ENCODE measurements at places on chromosomes 7 and 10.

GRCh38 chr7:37028909-37029440, 304.7 kb upstream of the AOAH start:
- DNase-seq = no peak

GRCh38 chr10:51468424-51468823, 231.0 kb downstream of the CSTF2T start:
- DNase-seq = no peak

GRCh38 chr10:113199459-113199858, 249.4 kb downstream of the TCF7L2 start:
- no peak for DNase-seq

GRCh38 chr7:57769958-57770357, 320.0 kb downstream of the ZNF716 start:
- no peak for DNase-seq

GRCh38 chr10:86265236-86265894, 101.2 kb downstream of the GRID1 start:
- DNase-seq = no peak

DNA sequence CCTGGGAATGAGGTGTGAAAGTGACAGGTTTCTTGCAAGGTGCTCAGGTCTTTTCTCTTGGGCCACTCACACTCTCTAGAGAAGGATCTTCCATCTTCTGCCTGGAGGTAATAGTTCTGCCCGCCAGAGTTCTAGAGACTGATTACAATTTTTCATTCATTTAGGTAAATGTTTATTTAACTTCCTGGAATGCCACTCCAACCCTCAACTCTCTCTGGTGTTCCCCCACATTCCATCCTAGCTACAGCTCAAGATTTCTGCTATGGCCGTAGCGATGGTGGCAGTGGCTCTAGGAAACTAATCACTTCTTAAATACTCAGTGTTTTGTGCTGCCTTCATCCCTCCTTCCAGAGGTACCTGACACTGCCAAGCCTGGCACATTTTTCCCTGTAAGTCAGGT, 174.6 kb downstream of the WDR11 start:
- no peak for DNase-seq

DNA sequence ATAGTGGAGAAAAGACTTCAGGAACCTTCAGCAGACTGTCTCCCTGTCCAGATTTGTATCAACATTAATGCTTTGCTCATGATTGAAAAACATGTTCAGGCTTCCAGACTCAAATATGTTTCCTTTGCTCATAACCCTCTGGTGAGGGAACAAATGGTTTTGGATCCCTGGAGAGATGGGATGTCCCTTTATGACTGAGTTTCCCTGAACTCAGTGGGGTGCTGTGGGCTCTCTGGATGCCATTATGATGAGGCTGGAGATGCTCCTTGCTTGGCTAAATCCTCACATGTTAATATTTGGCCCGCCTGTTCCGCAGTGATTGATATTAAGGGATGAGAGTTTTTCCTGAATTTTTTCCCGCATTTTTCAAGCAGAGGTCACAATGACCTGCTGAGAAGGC, 749.4 kb downstream of the SUGCT start:
- DNase-seq = no peak

DNA sequence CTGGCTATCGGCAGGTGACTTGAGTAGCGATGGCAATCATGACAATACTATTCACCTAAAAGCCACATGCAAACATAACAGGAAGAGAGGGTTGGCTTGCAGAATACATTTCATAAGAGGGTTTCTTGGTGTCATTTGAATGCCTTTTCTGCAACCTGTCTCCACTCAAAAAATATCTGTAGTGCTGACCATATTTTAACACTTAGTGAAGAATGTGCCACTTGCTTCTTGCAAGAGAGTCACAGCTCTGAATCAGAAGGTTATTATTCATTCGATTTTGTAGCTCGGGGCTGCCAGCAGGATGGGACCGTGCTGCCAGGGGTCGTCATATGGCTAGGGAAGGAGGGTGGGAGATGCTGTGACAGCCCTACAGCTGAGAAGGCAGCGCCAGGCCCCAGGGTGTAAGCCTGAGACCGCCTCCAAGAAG, 152.0 kb upstream of the PITRM1 start:
- no peak for DNase-seq

DNA sequence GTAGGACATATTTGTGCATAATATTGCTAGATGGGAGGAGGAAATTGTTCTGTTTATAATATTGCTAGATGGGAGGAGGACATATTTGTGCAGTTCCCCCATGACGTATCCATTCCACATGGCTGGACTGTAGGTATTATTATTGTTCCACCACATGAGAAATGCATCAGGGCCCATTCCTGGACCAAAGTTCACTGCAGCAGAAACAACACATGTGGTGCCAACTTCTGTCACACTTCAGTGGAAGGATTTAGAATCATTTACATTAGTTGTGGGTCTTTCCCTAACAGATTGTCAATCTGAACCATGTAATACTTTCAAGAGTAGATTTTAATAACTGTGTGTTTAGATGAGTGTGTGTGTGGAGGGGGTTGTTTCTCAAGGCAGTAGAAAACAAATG, 32.7 kb upstream of the MACC1 start:
- no peak for DNase-seq

- DNase-seq = no peak
Observed at GRCh38 chr10:129681856-129682255, 214.8 kb downstream of the MGMT start.

DNA sequence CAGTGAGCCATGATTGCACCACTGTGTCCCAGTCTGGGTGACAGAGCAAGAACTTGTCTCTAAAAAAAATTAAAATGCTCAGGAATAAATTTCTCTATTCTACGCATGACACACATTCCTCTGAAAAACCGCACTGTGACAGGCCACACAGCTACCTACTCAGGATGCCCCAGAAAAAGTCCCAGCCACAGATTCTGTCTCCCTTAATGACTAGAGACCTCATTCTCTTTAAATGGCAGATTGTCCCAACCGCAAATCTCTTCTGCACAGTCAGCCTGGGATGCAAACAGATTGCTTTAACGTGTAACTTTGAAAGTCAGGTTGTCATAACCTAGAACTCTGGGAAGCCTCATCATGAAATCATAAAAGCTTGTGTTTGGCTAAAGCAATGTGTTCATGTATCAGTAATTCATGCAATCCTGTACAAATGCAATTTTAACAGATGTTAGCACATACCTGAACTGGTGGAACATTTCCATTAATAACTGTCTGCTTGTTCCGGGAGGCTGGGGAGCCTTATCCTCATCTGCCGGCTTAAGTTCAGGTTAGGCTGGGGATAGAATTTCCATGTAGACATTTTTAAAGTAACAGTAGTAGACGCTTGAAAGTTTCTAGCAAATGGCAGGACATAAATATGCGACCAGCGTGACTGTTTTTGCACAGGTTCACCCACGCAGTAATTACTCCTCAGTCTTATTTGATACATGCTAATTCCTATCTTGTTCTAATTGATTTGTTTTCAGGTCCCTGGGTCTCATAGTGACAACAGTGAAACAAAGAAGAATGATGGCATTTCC, 26.2 kb upstream of the MSRB2 start:
- no peak for DNase-seq

DNA sequence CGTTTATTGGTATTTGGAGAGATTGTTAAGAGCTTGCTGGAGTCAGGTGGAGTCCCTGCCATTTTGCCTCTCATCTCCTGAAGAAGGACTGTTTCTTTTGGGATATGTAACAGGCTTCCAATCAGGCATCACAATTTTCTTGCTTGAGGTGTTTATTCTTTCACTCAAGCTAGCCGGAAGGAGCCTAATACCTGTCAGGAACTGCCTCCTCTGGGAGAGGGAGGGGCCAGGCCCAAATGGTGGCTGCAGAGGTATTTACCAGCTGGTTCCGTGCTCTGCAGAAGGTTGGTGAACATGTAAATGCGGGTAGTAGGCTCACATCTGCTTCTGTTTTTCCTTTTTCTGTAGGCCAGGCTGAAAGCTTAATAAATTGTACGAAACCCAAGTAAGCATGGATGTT, 114.0 kb downstream of the TCF7L2 start:
- DNase-seq = no peak

- DNase-seq = no peak
Observed at GRCh38 chr7:144869082-144869481, 33.2 kb upstream of the TPK1 start.

DNA sequence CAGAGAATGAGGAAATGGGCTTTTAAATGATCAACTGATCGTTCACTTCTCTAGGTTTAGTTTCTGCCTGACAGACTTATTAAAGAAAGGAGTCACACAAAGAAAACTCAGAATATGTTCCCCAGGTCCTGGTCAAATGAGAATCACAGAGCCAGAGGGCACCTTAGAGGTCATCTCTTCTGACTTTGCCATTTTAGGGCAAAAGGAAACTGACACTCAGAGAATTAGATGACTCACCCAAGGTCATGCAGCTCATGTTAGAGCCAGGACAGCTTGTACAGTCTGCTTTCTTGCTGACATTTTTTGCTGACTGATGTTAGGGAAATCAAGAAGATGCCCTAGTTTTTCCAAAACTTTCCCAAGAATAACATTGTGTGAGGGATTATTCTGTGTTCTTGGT, 312.7 kb upstream of the SP8 start:
- DNase-seq = no peak

DNA sequence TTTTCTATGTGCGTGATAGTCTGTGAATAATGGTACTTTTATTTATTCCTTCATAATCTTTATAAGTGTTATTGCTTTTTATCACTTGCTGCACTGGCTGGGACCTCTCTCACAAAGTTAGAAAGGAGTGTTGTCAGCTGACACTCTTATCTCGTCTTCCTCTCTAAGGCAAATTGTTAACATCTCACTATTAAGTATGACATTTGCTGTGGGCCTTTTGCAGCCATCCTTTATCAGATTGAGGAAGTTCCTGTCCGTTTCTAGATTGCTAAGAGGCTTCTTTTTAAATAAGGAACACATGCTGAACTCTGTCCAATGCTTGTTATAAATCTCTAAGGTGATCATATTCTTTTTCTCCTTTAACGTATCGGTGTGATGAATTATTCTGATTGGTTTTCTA, 27.4 kb upstream of the DIP2C start:
- no peak for DNase-seq

GRCh38 chr10:16737420-16737819, 79.8 kb downstream of the RSU1 start:
- DNase-seq = no peak

GRCh38 chr10:93965911-93966310, 27.8 kb upstream of the PLCE1 start:
- no peak for DNase-seq

GRCh38 chr10:80464557-80465450, 10.7 kb downstream of the TSPAN14 start:
- no peak for DNase-seq

DNA sequence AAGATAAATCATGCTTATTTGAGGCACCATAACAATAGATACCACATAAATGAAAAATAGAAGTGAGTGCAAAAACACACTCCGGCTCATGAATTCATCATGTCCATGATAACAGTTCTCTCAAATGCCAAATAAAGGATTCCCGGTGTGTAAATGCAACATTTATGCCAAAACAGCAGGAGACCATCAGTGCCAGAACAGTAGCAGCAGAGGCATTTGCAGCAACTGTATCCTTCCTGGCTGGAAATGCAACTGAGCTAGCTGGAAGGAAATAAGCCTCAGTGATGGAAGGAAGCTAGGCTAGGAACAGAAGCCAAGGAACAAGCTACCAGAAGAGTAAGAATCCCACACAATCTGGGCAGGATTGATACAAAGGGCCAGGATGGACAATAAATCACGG, 79.9 kb upstream of the THSD7A start:
- DNase-seq = no peak

GRCh38 chr10:97737770-97738265, 890 bp downstream of the ZFYVE27 start:
- DNase-seq = no peak

- no peak for DNase-seq
Observed at GRCh38 chr10:43041422-43042342, 35.2 kb upstream of the RET start.

DNA sequence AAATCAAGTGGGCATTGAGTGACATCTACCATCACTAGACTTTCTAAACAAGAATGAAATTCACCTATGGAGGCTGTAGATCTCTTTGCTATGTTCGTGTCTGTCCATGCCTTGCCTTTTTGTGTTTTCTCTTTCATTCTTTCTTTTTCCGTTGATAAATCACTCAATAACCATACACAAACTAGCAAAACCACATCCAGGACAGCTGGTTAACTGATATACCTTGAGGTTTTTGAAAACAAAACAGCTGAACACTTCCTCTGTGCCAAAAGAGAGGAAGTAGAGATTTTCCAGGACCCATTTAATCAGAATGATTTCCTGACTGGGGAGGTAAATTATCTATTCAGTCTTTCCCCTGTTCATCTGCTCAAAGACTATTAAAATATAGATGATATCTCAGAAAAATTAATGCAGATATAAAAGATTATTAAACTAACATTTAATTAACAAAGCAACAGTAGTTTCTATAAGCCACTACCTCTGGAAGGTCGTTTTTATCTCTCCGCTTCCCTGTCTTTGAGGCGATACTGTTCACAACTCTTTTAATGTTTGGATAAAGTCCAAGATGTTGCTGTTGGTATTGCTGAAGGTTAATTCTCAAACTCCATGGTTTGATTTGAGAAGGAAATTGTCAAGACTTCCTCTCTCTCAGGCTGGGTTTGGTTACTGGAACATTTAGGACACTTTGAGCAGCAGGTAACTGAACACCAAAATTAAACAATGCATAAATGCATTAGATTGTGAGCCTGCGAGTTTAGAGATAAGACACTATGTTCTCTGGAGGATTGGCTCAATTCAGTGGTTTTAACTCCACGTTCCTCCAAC, 24.4 kb upstream of the C10orf67 start:
- no peak for DNase-seq

DNA sequence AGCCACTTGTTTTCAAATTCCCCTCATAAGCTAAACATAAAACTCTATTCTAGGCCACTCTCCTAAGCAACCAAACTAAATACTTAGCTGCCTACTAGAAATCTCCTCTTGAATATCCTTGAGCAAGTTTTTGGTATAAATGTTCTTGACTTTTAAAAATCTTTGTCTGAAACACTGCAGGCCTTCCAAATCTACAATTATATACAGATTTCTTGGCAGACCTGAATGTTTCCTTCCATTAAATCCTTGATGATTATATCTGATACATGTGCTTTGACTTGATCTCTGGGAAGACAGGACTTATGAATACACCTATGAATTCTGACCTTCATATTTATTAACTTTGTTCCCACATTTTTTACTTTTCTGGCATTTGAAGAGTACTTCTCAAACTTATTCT, 314.5 kb downstream of the CACNA2D1 start:
- no peak for DNase-seq

DNA sequence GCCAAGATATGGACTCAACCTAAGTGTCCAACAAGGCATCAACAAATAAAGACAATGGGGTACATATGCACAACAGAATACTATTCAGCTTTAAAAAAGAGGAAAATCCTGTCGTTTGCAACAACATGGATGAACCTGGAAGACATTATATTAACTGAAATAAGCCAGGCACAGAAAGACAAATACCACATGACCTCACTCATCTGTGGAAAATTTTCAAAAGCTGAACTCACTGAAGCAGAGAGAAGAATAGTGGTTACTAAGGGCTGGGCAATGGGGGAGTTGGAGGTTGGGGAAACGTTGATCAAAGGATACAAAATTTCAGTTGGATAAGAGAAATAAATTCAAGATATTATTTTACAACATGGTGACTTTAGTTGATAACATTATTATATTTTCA, 221.4 kb upstream of the PITRM1 start:
- DNase-seq = no peak

- DNase-seq = no peak
Observed at GRCh38 chr10:76001019-76001418, 569.6 kb downstream of the LRMDA start.

- no peak for DNase-seq
Observed at GRCh38 chr7:143889068-143889467, 12.9 kb downstream of the TCAF1 start.

All from memory B cell (primary cell).